ENCODE measurements at places on chromosomes 3 and 15.

DNA sequence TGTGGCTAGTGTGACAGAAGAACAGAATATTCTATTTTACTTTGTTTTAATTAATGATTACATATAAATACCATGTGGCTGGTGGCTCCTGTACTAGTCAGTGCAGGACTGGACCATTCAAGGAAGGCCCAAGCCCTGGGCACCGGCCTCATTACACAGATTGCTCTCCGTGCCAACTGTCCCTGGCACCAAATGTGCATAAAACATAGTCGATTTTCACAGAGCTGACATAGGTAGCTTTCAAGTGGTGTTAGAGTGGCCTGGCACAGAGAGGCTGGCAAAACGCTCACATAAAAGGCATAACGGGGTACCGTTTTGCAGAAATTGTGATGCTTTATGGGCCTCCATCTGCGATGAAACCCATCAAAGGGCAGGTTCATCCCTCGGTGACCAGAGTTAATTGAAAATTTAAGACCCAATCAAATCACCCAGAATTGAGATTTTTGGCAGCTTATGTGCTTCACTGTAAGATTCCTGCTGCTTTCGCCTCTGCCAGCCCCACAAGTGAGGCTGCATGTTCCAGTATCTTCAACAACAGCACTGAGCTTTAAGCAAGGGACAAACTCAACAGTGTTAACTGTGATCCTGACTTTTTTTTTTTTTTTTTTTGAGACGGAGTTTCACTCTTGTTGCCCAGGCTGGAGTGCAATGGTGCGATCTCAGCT is 25.9 kb downstream of the RFTN1 start:
- DNase-seq = no peak

GRCh38 chr3:194166682-194167479 is 30.9 kb downstream of the HES1 start:
- no peak for DNase-seq

DNA sequence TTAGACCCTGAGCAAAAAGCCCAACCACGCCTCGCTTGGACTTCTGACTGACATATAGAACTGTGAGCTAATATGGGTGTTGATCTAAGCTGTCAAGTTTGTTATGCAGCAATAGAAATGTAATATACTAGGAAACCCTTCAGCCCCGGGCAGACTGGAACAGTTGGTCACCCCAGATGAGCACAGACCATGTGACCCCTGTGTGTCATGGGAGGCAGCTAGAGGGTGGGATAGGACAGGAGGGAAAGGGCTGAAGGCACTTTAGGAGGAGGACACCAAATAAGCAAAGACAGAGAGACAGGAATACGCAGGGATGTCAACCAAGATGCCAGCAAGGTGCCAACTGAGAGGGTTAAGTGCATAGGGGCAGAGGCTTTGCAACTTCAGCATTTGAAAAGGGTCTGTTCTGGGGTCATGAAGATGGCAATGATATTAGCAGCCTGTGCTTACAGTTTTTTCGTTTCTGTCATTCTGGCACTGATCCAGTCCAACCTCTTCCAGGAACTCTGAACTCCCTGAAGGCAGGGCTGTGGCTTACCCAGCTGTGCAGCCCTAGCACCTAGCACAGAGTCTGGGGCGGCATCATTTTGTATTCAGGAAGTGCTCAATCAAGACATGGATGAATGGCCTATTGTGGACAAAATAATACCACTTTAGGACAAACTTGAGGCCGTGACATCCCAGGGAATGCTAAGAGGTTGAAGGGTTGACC is 51.4 kb downstream of the HES1 start:
- DNase-seq = no peak

DNA sequence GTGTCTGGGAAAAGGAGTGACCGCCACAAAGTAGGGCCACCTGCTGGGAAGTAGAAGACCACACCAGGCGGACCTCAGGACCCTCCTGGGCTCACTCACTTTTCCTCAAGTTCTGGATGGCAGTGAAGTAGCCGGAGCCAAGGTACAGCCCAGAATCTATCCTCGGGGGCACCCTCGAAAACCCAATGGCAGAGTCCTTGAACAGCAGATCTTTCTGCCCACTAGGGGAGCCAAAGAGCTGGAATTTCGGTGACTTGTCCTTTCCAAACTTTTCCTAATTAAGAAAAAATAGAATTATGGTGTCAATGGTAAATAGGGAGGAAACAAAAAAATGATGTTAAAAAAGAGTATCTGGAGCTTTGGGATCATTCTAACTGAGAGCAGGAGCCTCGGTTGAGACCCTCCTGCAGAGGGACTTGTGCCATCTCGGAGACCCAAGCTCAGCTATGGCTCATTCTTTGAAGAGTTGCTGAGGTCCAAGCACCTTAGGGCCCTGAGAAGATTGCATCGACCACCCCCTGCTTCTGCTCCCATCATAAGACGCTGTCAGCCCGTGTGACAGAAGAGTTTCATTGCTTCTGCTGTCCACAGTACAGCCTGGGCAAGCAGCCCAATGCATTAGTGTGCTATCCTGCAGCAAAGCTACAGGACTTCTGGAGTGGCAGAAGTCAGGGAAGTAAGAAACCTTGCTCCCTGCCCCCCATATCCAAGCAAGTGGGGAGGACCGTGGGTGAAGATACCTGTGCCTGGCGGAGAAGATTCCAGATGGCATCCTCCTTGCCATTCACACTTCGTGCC is 14.8 kb downstream of the LTF start:
- no peak for DNase-seq

DNA sequence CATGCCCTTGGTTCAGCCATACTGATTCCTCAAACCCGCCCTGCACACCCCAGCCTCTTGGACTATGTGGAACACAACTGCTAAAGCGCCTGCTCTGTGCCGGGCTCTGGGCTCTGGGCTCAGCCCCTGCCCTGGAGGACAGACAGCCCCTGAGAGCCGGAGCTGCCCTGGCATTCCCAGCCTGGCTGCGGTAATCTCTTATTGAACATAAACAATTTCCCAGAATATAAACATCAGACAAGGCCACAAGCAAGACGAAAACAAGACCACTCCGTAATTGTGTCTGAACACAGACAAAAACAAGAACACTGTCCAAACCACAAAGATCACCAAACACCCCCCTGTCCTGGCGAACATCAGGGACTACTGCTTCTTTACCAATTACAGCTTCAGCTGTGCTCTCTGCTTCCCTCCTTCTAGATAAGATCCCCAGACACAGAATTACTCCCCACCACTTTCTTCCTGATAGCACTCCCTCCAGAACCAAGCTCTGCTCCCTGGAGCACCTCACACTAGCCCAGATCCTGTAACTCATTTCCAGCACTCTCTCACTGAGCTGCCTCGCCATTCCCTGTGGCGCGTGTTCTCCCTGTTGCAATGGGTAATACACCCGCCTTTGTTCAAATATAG is 57.1 kb upstream of the TLE3 start:
- no peak for DNase-seq

- DNase-seq = peak; percentile 39
Observed at GRCh38 chr3:194871864-194872668, 186.4 kb downstream of the FAM43A start.

- no peak for DNase-seq
Observed at GRCh38 chr15:89486726-89487050, 9.7 kb downstream of the RHCG start.

DNA sequence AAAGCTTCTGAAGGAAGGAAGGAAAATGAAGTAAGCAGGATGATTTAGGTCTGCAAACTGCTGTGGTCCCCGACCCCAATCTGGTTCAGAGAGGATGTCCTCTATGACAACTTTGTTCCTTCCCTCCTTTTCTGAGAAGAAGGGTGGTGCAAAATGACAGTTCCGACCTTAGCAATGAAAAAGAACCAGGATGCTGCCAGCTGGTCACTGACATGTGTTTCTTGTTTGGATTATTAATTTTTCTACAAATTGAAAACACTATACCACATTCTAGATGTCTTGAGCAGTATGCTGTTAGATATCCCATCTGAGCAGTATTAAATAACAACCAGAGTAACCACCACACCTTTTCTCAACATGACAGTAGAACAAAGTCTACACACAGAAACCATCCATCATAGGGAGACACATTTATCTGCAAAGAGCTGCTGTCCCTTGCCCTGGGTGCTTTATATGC is 27.5 kb downstream of the CDCP1 start:
- no peak for DNase-seq

DNA sequence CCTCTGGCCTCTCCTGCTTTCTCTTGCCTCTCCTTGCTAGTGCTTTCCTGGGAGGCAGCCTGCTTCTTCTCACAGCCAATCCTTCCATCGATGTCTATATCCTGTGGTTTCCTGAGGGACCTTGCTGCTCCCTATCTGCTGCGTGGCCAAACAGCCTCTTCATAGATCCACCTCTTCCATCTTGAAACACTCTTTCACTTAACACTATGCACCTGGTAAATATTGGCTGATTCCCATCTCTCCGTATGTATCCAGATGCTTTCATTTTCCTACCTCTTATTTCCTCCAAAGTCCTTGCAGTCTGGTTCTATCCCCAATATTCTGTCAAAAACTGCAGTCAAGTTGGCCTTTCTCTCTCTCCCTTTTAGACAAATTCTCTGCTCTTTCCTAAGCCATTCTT is 205.2 kb upstream of the CFAP20DC start:
- DNase-seq = no peak

DNA sequence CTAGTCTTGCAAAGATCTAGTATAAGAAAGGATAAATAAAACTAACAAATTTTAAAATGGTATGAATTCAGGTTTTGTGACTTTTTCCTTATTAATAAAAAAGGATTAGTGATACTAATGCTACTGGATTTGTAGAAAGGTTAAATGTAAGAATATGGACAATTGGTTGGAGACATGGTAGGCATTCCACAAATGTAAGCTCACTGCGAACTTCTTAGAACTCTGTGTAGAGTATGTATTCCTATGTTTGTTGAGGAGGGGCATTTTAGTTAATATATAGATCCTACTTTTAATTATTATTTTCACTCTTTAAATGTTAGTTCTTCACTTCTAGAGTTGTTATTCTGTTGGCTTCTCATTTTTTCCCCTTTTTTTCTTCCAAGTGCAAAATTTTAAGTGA is 414.3 kb downstream of the RBMS3 start:
- DNase-seq = no peak

DNA sequence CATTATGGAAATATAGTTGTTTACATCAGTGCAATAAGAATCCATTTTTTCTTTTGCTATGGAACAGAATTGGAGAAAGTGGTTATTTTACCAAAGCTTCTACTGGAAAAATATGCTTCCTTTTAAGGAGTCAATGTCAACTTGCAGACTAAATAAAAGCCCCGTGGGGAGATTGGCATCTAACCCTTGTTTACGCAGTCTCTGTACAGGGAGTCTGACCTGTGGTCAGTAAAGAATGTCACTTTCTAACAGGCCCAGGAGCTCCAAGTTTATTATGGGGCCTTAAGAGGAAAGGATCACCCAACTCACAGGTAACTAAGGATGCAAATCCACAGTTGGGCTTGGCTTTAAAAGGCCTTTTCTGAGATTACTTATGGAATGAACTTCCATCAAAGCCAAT is 1751.2 kb downstream of the SI start:
- no peak for DNase-seq

- DNase-seq = no peak
Observed at GRCh38 chr3:169591159-169591951, 72.2 kb downstream of the MECOM start.

- DNase-seq = no peak
Observed at GRCh38 chr15:93018574-93018973, 70.4 kb downstream of the RGMA start.

DNA sequence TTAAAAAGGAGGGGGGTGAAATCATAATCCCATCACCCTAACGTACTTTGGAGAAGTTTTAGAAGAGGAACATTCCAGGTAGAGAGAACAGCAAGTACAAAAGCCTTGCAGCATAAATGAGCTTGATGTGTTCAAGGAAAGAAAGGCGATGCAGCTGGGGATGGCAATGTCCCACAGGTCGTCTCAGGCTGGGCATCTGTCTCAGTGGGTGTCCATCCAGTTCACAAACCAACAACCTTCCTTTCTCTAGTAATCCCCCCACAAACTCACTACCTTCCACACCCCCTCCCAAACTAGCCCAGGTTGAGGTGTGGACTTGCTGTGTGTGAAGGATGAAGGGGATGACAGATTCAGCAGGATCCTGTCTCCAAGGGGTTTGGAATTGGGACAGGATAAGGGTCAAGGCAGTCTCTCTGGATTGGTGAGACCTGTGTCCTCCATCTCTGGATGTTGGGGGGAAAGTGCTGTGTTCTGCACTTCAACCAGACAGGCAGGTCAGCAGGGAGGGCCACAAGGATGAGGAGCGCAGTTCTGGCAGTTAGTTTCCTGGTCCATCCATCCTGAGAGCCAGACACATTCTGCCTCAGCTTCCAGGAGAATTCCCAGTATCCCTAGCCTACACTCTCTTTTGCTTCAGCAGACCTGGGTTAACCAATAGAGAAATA is 1.7 kb upstream of the ESYT3 start:
- DNase-seq = no peak

- DNase-seq = peak; percentile 33
Observed at GRCh38 chr3:44712455-44713075, at the start of gene ZNF502. Gene ZNF502, plus strand, starts transcription at chr3:44712660. Its CDS starts 7,602 bp downstream, at chr3:44720262.

- DNase-seq = no peak
Observed at GRCh38 chr15:88258093-88258641, 1.6 kb upstream of the NTRK3 start.

DNA sequence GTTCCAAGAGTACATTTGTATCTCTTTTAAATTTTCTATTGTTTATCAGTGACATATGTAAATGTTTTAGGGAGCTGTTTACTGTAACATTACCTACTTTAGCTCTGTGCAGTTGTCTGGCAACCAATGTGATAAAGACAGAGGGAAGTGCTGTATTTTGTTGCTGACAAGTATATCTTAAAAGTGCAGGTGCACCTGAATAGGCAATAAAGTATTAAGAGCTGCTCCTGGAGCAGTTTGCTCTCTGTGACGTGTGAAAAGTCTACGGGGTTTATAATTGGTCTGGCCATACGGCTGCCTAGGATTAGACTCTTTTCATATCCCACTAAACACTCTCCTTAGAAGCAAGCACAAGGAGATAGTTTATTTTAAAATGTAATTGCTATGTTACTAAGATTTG is 178.3 kb downstream of the IGF1R start:
- DNase-seq = no peak

DNA sequence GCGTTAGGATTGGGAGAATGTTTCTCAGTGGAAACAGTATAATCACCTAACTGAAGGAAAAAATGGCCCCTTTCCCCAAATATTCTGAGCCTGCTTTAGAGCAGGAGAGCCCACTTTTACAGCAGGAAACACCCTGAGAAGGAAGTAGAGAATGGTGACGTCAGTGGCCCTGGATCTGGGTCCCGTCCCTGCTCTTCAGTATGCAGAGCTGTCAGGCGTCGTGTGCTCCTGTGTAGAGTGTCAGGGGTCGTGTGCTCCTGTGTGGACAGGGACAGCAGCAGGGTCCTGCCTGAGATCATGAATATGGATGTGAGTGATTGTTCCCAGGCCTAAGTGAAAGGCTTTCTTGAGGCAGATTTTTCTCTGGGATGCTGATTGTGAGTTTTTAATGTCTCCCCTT is 45.2 kb downstream of the CGNL1 start:
- DNase-seq = no peak

DNA sequence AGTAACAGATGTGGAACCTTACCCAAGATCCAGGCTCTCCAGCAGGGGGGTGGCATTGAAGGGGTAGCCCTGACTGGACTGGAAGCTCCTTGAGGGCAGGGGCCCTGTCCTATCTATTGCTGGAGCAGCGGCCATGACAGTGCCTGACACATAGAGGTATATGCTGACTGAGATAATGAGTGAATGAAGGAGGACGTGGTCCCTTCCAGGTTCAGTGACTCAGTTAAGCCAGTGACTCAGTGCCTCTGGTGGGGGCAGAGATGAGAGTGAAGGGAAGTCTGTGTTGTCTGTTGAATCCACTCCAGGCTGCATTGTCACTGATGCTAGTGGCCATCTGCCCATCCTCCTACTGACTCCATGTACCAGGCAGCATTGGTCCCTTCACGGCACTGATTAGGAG is 13.0 kb upstream of the CTXND1 start:
- DNase-seq = no peak

- no peak for DNase-seq
Observed at GRCh38 chr15:65101411-65101890, 13.5 kb downstream of the UBAP1L start.

Measured in BJ (cell line).